ENCODE measurements at places on chromosomes 12 and 14. TPM values are rescaled to one million over a fixed set of nuclear protein-coding genes. Genes with fewer than 3 reads are reported as not detected.

GRCh38 chr12:49323524-49324097 lies 556 bp downstream of the TROAP start:
- no peak for DNase-seq

DNA sequence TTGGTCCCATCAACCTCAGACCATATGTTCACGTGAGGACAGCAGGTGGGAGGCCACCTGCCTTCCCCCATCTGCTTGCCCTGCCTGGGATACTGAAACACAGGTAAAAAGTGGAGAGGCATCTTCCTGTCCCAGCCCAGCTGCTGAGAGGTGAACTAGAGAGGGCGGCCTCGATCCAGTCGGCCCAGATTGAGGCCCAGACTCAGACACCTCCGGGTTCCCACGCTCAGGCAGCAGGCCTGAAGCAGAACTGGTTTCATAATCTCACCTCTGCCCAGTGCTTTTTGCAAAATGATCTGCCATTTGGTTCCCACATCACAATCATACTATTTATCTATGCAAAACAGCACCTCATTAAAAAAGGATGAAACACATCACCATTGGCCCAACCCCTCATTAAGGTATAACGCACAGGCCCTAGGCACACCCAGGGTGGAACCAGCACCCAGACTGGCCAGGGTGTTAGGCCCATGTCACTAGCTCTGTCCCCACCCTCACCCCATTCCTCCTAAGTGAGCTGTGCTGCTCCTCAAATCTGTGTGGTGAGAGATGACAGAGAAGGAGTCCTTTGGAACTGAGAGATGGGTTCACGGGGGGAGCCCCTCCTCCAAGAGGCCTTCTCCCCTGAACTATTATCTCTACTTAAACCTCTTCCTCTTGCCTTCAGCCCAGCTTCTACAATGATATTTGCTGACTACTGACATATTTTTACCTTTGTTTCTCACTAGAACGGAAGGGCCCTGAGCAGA lies 81.1 kb downstream of the ZFP36L1 start:
- no peak for DNase-seq

GRCh38 chr12:98758331-98758730 lies 113.2 kb downstream of the APAF1 start:
- DNase-seq: no peak

The ACSS3 gene
- polyA plus RNA-seq: 8.2 TPM

GRCh38 chr14:94225460-94226378 lies 51.6 kb downstream of the PPP4R4 start:
- DNase-seq: no peak

Measured in hindlimb muscle (tissue), 1 donor.